ENCODE measurements at places on chromosomes 4 and X. TPM values are rescaled to one million over a fixed set of nuclear protein-coding genes. Genes with fewer than 3 reads are reported as not detected.

DNA sequence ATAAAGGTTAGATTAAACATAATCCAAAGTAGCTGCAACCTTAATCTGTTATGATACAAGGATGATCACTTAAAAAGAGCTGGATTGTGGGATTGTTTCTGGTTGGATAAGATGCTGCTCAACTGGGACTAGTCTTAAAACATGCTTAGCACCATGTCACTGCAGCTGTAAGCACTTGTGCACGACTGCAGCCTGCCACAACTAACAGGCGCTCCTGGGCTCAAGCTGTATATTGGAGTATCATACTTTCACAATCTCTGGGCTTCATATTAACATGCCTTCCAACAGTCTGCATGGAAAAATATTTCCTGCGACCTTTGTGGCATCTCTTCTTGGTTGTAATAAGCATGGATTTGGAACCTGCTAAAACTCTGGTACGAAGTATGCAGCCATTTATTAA, 493.0 kb upstream of the PITX2 start:
- H3K27ac ChIP-seq, result no peak overlapping the region
- no peaks in the 10 kb centered on the region for H3K27me3 ChIP-seq
- no peaks in the 10 kb centered on the region for H3K36me3 ChIP-seq

Gene IL21
- not detected for total RNA-seq

Gene MAGEA4
- total RNA-seq, result not detected

Gene GUCY2F
- not detected for total RNA-seq

DNA sequence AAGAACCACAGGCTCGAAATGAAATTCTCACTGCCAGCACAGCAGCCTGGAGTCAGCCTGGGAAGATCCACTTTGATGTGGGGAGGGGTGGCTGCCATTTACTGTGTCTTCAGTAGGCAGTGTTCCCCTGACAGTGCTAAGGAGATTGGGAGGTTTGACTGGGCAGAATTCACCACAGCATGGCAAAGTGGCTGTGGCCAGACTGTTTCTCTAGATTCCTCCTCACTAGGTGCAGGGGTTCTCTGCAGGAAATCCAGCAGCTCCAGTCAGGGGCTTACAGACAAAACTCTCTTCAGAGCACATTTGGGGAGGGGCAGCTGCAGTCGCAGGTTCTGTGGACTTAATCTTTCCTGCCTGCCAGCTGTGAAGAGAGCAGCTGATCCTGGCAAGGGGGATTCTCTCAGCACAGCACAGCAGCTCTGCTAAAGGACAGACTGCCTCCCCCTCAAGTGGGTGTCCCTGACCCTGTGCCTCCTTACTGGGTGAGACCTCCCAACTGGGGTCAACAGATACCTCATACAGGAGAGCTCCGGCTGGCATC, 1174.0 kb downstream of the RAPGEF2 start:
- no peak overlapping the region for H3K27ac ChIP-seq
- DNase-seq, result no peak
- H3K4me3 ChIP-seq, result no peak overlapping the region
- H3K27me3 ChIP-seq, result no peaks in the 10 kb centered on the region
